ENCODE measurements at places on chromosomes 13 and 19.

GRCh38 chr13:50829226-50829625, 14.3 kb downstream of the DLEU7 start:
- DNase-seq: no peak

GRCh38 chr13:48144413-48145035, 49.6 kb upstream of the MED4 start:
- DNase-seq: no peak

DNA sequence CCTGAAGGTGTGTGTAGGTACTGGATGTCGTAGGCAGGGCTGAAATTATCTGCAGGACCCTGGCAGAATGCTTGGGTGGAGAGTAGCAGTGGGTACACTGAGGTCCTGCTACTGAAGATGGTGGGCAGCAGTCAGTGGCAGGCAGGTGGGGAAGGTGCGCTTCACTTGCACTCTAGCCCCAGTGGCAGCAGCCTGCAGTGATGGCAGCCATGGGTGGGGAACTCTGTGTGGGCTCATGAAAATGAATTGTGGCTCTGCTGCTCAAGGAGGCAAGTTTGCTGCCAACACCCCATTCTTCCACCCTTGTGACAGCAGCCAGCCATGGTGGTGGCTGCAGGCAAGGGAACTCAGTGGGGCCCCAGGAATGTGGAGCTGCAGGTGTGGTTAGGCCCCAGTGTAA, 1242.7 kb upstream of the MIR17HG start:
- no peak for DNase-seq

GRCh38 chr13:49530457-49530856, 34.7 kb downstream of the PHF11 start:
- no peak for DNase-seq

DNA sequence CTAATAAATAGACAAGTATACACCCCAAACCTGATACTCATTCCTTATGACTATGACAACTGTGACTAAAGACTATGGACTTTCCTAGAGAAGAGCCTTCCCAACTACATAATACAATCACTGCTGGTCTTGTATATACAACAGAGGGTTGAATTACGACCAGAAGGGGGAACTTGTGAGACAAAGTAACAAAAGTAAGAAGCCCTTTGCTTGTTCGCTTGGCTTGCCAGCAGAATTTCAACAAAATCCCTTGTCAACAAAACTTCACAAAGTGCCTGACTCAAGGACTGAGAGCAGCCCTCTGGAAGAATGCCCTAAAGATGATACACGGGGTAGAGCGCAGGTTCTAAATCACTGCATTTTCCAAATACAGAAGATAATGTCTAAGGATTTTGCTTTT, 99.4 kb downstream of the WASF3 start:
- DNase-seq: no peak

- peak; percentile 10 for DNase-seq
Observed at GRCh38 chr13:113562085-113562749, 22.3 kb upstream of the TFDP1 start.

- no peak for DNase-seq
Observed at GRCh38 chr19:2013683-2013961, 1.9 kb downstream of the BTBD2 start.

GRCh38 chr13:41858780-41859179, 102.1 kb downstream of the VWA8 start:
- no peak for DNase-seq

GRCh38 chr19:48530066-48530720, 18.6 kb upstream of the LMTK3 start:
- DNase-seq: no peak

DNA sequence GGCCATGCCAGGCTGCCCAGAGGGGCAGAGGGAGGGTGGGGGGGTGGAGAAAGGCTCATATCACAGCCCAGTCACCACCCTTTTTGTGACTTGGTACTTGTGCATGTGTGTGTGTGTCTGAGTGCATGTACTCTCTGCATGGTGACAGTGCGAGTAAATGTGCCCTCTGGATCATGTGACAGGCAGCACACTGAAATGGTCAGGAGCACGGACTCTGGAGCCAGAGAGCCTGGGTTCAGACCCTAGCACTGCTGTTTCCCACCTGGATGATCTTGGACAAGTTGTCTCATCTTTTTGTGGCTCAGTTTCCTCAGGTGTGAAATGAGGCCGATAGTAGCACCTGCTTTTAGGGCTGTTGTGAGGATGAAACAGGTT, 2.0 kb downstream of the CIC start:
- no peak for DNase-seq

GRCh38 chr19:29211562-29212355, 1.2 kb downstream of the UQCRFS1 start:
- no peak for DNase-seq

DNA sequence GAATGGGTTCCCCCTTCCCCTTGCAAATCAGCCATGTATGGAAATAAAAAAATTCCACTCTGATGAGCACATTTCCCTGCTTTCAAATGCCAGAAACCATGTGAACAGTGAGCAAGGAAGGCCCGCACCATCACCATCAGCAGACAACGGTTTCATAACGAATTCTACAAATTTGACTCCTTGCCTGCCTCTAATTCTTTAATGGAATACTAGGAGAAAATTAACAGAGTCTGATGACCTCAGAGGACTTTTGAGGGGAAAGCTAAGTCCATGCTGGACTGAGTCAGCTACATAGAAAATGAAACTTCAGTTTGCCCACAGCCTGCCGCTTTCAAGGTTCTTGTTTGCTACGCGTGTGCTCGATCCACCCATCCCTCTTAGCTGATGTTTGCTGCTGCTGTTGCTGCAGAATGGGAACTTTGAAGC, 46.7 kb upstream of the KL start:
- no peak for DNase-seq

- no peak for DNase-seq
Observed at GRCh38 chr19:41321204-41321599, 11.2 kb downstream of the CCDC97 start.

DNA sequence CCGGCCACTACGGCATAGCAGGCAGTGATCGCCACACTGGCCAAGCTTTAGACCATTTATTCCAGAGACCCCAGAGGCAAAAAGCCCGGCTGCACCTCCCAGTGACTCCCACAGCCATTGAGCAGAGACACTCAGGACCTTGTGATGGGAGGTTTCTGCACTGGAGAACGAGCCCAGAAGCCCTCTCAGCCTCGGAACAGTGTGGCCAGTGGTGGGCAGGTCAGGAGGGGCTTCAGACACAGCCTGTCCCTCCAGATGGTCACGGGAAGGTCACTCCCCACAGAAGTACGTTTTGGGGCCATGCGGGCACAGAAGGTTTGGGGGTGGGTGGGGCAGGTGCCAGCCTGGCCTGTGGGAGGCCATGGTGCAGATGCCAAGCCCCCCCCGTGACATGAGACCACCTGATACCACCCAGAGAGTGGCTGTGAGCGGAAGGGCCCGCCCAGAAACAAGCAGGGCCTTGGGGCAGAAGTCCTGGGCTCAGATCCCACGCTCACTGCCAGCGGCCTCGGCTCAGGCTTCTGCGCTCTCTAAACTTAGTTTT, 599 bp upstream of the F10 start:
- no peak for DNase-seq

- DNase-seq: no peak
Observed at GRCh38 chr13:98457053-98457452, 119.9 kb downstream of the STK24 start.

DNA sequence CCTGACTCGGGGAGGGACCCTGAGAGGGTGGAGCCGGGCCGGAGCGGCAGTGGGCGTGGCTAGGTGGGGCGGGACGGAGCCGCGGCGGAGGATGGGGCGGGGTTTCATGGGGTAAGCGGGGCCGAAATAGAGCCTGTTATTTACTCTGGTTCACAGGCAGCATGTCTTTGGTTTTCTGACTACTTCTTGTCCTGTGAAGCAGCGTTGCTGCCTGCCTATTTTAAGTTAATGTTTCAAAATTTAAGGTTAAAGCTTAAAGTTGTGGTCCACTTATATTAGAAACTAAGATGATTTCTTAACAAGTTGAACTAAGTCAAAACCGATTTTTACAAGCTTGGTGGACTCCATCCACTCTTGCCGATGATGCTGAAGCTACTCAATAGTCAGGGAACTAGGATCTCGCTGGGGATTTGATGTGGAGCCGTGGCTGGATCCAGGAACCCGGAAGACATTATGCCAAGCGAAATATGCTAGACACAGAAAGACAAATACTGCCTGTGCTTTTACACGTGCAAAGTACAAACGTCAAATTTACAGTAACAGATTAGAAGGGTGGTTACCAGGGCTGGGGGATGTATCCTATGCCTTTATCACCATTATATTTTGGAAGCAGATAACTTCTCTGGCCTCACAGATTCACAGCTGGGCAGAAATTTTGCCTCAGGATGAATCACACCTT, 433 bp upstream of the ZNF616 start:
- DNase-seq: peak; percentile 95

GRCh38 chr19:4057931-4058692, 8.6 kb downstream of the ZBTB7A start:
- peak; percentile 18 for DNase-seq

- no peak for DNase-seq
Observed at GRCh38 chr19:2923510-2923909, 21.3 kb downstream of the ZNF77 start.

- DNase-seq: no peak
Observed at GRCh38 chr13:113485545-113485944, 5.0 kb downstream of the DCUN1D2 start.
